Amygdala (tissue), 56 donors: ENCODE measurements at places on chromosomes 16 and 17.
A peak's percentile ranks its signal among the peaks of the same experiment; 100 is the strongest.

- no peak for DNase-seq
Observed at GRCh38 chr16:79393127-79393526, 207.4 kb downstream of the MAF start.

DNA sequence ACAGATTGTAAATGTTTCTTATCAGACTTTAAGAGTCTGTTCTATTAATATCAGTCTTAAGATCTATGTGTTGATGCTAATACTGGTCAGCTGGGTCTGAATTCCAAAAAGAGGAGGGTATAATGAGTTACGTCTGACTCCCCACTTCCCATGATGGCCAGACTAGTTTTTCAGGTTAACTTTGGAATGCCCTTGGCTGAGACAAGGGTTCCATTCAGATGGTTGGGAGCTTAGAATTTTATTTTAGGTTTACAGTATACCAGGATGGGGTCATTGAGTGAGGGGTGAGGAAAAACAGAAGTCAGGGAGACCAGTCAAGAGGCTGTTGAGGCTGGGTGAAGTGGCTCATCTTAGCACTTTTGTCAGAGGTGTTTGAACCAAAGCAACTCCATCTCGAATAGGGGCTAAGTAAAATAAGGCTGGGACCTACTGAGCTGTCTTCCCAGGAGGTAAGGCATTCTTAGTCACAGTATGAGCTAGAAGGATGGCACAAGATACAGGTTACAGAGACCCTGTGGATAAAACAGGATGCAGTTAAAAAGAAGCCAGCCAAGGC lies 2.9 kb upstream of the TMEM231 start:
- no peak for DNase-seq

DNA sequence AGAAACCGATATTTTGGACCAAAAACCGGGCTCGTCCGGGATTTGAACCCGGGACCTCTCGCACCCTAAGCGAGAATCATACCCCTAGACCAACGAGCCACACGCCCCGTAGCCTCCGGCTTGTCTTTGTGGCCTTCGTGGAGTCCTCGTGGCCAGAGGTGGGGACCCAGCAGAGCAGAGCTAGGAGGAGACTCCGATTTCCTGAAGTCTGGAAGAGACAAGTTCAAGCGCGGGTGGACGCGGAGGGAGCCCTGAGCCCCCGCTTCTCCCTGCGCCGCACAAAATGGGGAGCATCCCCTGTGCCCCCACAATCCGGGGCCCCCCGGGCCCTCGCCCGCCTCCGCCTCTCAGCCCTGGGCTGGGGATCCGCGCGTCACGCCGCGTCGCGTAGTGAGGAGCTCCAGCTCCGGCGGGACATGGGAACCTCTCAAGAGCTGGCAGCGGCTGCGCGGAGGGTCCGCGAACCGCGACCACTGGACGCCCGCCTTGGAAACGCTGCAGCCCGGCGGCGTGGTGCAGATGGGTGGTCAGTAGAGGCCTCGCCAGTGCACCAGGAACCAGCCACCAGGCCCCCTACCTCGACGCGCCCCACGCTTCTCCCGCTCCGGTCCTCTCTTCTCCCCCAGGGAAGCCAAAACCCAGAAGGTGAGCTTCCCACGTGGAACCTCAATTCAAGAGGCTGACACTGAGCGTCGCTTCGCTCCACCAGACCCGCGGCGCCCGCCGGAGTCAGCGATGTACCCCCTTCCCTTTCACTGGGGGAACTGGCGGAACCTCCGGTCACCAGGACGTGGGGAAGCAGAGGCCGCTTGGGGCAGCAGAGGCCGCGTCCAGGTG lies 5.2 kb upstream of the OR1F1 start:
- no peak for DNase-seq

GRCh38 chr17:45990886-45991285 lies 8.2 kb upstream of the STH start:
- DNase-seq = no peak

DNA sequence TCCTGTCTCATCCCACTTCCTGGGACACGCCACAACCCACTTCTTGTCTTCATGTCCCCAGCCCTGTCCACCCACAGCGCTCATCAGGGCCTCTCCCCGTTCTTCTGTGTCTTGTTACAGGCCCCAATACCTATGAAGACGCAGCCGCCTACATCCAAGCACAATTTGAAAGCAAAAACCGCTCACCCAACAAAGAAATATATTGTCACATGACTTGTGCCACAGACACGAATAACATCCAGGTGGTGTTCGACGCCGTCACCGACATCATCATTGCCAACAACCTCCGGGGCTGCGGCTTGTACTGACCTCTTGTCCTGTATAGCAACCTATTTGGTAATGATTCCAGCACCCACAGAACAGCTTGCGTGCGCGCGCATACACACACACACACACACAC lies 70.6 kb downstream of the AMFR start:
- no peak for DNase-seq

- no peak for DNase-seq
Observed at GRCh38 chr17:17913695-17914332, 58.4 kb downstream of the TOM1L2 start.

DNA sequence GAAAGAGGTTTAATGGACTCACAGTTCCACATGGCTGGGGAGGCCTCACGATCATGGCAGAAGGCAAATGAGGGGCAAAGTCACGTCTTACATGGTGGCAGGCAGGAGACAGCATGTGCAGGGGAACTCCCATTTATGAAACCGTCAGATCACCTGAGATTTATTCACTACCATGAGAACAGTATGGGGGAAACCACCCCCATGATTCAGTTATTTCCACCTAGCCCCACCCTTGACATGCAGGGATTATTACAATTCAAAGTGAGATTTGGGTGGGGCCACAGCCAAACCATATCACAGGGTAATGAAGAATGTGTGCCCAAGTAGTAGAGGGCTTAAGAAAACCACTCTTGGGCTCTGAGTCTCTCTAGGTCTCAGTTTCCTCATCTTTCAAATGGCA lies 85.1 kb downstream of the PRKCB start:
- no peak for DNase-seq

GRCh38 chr16:73432850-73433730 lies 385.2 kb upstream of the ZFHX3 start:
- DNase-seq = no peak

DNA sequence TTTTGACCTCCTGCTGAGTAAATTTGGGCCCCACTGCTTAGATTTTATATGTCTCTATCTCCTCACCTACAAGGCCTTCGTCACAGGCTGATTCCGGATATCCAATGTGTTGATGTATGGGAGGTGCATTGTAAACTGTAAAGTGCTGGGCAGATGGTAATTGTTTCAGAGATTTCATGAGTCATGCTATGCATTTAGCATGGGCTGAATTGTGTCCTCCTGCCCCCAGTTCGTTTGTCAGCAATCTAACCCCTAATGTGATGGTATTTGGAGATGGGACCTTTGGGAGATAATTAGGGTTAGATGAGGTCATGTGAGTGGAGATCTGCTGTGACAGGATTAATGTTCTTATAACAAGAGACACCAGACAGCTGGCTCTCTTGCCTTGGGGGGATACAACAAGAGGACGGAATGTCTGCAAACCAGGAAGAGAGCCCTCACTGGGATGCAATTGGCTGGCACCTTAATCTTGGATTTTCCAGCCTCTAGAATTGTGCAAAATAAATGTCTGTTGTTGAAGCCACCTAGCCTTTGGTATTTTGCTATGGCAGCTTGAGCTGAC lies 101.8 kb upstream of the NLRP1 start:
- no peak for DNase-seq

- DNase-seq = no peak
Observed at GRCh38 chr17:4833941-4834680, 971 bp downstream of the MINK1 start.

- no peak for DNase-seq
Observed at GRCh38 chr16:80142281-80142680, 398.5 kb upstream of the DYNLRB2 start.

DNA sequence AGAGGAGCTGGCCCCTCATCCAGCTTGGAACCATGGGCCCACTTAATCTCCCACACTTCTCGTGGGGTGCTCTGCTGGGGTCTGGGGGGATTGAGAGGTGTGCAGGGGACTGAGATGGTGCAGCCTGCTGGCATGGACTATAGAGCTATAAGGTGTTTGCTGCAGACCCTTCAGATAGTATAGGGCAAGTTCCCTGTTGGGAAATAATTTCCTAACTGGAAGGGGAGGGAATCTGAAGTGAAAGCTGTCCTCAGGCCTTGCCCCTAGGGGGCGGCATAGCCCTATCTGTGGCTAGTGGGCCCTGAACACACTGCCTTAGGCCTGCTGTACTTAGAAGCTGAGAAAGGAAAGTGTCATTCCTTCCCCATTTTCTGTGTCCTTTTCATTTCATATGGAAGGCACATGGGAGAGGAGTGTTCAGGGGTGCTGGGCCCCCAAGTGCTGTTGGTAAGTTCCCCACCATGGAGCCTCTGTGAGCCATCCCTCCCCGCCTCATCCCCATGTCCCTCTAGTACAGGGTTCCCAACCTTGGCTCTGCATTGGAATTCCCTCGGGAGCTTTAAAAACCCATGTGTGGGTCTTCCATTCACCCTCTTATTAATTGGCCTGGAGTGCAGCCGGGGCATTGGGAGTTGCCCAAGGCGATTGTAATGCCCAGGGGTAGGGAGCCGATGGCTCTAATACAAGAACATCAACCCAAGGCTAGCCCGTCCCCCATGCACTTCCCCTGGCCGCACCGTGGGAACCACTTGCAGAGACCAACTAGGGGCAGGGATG lies 19.7 kb downstream of the GOSR2 start:
- peak; percentile 63 for DNase-seq

DNA sequence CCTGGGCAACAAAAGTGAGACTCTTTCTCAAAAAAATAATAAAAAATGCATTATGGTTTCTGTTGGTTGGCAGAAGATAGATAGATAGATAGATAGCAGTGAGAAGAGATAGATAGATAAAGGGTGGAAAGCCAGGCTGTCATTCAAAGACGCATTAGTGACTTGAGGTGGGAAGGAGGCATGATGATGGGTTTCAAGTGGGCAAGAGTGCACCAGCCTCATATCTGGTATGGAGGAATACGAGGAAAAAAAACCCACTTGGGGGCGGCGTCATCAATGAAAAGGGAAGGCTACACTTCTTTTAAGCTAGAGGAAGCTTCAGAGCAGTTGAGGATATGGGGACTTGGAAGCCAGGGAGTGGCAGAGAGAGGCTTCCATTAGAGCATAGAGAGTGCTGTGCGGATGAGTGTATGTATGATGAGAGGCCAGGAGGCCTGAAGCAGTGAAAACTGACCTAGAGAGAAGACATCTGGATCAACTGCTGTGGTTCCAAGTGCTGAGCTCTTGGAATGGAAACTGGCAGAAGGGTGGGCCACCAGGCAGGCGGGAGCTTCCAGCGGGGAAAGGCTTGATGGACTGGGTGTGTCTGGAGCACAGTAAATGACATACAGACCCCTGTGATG lies 31.8 kb downstream of the CEP95 start:
- no peak for DNase-seq

DNA sequence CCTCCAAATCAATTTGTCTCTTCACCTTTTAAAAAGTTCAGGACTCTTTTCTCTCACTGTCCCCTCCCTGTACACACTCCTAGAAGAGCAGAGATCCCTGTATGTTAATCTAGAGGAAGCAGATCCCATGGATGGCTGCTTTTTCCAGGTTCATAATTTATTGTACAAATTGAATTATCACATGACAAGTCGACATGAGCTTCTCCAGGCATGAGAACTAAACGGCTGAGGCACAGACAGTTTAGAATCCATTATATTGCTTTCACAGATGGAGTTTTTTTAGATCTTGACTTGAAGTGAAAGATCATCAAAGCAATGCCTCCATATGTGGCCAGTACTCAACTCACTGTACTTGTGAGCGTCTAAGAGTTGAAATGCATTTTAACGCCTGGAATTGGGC lies 47.9 kb downstream of the RGS9 start:
- DNase-seq = no peak

- DNase-seq = no peak
Observed at GRCh38 chr16:27625050-27625697, 75.2 kb downstream of the KATNIP start.

GRCh38 chr17:39014795-39015545 lies 47.8 kb upstream of the FBXO47 start:
- no peak for DNase-seq

GRCh38 chr17:65173284-65173793 lies 36.2 kb downstream of the RGS9 start:
- no peak for DNase-seq

- peak; percentile 25 for DNase-seq
Observed at GRCh38 chr17:14302431-14303099, 1.7 kb downstream of the HS3ST3B1 start.

DNA sequence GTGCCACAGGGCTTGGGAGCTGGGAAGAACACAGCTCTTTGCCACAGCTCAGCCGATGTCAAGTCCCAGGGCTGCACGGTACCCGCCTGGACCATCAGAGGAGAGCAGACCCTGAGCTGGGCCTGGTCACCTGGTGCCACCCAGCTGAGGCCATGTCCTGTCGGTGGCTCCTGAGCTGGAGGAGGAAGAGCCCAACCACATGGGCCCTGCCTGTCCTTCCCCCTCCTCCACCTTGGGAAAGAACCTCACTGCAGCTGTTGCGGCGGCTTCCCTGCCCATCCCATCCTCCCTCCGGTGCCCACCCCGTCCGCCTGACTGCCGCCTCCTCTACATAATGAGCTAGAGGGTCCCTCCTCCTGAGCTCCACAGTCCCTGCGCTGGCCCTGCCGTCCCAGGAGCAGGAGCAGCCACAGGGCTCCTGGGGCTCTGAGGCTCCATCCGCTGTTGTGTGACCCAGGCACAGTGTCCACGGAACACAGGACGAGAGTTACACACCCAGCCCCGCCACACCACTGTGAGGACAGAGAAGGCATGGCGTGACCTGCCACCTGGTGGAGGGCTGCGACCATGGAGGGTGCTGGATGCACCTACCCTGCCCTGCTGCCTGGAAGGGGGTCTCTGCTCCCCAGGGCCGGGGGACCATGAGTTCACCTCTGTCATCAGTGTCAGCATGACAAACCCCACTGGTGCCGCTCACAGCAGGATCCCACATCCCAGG lies 21.4 kb upstream of the CHMP6 start:
- DNase-seq = no peak

DNA sequence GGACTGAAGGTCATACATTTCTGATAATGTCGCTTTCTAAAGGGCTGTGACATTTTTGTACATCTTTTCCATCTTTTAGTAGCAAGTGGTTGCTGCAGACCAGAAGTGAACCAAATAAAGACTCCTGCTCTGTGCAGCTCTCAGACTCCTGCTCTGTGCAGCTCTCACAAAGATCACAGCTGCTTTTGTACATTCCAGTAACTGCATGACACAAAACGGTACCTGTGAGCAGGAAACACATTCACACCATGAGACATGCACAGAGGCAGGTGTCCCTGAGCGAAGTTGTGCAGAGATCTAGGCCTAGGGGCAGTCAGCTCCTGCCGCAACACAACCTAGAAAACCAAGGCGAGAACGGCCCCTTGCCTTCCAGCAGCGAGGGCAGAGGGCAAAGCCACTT lies 67.5 kb downstream of the KLHDC4 start:
- no peak for DNase-seq

- no peak for DNase-seq
Observed at GRCh38 chr17:77720946-77721845, 237.3 kb upstream of the TNRC6C start.
